ENCODE measurements at places on chromosomes 2 and 18. TPM values are rescaled to one million over a fixed set of nuclear protein-coding genes. Genes with fewer than 3 reads are reported as not detected.

DNA sequence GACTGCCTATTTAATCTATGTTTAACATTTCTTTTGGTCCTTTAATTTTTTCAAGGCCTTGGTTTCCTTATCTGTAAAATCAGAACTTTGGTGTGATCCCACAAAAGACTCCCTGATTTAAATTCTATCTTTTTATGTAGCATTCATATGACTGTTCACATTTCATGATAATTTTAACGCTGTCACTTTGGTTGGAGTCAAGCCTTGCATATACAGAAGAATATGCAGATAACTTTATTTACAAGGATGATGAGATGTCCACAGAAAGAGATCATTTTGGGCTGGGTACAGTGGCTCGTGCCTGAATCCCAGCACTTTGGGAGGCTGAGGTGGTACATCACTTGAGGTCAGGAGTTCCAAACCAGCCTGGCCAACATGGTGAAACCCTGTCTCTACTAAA, 38.4 kb upstream of the SOS1 start:
- DNase-seq = no peak

DNA sequence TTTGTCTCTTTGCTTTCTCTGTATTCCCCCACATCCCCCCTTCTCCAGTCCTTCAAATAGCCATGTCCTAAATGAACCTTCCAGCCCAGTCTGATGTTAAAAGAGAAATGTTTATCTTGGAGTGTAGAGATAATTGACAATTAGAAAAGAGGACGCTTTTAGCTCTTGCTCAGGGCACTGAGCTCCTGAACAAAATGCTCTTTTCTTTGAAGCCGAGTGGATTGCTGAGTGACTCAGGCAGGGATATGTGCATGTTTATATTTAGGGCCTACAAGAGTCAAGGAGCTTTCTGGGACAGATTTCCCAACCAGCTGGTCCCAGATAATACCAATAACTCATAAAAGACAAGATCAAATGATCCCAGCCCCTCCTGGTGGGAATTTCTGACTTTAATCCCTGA, 88.0 kb upstream of the SETBP1 start:
- DNase-seq = peak; percentile 70

- no peak for DNase-seq
Observed at GRCh38 chr2:58336416-58336815, 95.3 kb upstream of the FANCL start.

DNA sequence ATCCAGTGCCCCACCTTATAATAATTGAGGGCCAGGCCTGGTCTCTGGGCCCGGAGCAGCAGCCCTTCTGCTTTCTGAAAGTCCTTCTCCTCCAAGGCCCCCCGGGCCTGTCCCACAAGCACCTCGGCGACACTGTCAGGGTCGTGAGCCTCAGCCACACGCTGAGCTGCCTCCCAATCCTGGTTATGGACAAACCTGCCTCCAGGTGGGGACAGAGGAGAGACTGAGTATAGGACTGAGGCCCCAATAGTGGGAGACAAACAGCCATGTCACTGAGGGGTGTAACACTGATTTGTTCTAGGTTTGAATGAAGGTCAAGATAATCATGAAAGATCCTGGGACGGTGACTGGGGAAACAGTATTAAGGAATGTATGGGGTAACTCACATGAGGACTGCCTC, 11.8 kb downstream of the KRTCAP3 start:
- DNase-seq = no peak

DNA sequence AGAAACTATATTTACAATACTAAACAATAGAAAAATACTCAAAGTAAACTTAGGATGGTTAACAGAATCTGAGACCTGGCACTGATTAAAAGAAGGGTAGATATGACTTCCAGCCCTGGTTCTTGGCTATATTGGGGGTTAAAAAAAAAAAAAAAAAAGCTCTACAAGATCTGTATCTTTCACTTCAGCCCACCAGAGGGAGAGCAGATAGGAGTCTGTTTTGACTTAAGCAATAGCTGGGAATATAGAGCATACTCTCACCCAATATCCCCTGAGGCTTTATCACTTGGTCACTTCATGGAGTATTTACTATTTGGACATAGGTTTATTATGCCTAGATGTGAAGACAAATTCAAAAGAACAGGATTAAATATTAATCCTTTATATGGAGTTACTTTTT, 598.9 kb upstream of the LINC00305 start:
- DNase-seq = no peak

DNA sequence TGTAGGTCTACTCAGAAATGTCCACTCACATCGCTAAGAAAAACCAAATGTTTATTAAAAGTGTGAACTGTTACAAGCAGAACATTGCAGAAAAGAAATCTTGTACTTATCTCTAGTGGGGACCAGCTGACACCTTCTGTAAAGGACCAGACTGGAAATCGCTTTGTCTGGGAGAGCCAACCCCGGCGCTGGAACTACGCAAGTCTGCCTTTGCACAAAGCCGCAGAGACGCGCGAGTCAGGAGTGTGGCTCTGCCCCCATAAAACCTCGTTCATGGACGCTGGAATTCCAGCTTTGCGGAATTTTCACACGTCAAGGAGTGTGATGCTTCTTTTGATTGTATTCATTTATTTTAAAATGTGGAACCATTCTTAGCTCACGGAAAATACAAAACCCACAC, 141.9 kb upstream of the SALL3 start:
- DNase-seq = no peak

Gene EHD3
- 39.8 TPM for total RNA-seq

GRCh38 chr2:28622101-28622499, 126.2 kb downstream of the PLB1 start:
- no peak for DNase-seq

Gene ACVR1C
- total RNA-seq = 0.18 TPM

DNA sequence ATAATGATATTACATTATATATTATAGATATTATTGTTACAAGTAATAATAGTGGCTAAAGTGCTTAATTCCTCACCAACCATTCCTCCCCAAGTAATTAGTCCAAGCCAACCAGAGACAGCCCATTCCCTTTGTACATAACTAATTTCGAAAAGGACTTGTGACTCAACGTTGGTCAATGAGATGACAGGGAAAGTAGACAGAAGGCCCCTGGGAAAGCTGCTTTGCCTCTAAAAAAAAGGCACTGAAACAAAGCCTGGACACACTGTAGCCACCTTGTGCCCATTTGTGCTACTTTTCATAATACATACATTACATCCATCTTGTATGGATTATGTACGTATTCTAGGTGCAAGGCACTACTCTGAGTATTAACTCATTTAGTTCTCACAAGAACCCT, 28.8 kb downstream of the COLEC12 start:
- no peak for DNase-seq

GRCh38 chr18:46759890-46760289, 3.0 kb upstream of the ST8SIA5 start:
- no peak for DNase-seq

- DNase-seq = no peak
Observed at GRCh38 chr2:201185863-201186262, 2.9 kb downstream of the CASP10 start.

- DNase-seq = no peak
Observed at GRCh38 chr18:50560681-50561629, 1.1 kb downstream of the MAPK4 start.

Gene TMEFF2
- 1.4 TPM for total RNA-seq

DNA sequence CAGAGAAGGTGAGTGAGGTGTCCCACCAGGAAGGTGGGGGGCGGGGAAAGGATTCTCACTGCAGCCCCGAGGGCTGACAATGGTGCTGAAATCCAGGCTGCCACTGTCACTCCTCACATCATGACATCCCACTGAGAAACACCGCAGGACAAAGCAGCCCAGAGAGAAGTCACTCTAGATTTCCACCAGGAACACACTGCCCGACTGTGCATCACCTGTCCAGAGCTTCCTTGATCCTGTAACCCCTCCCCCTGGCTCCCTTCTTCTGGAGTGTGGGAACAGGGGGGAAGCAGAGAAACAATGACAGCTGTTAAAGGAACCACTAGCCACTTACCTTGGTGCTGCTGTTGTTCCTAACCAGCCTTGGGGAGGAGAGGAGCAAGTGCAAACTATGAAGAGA, 69.9 kb downstream of the MRO start:
- DNase-seq = no peak

- DNase-seq = no peak
Observed at GRCh38 chr2:183389546-183390080, 265.4 kb downstream of the NUP35 start.

- peak; percentile 36 for DNase-seq
Observed at GRCh38 chr18:58618822-58619595, 9.9 kb downstream of the ALPK2 start.

Gene OSBPL6
- total RNA-seq = 3.2 TPM

Gene LRRC30
- not detected for total RNA-seq

- DNase-seq = no peak
Observed at GRCh38 chr2:119242276-119243119, 18.9 kb downstream of the STEAP3 start.

DNA sequence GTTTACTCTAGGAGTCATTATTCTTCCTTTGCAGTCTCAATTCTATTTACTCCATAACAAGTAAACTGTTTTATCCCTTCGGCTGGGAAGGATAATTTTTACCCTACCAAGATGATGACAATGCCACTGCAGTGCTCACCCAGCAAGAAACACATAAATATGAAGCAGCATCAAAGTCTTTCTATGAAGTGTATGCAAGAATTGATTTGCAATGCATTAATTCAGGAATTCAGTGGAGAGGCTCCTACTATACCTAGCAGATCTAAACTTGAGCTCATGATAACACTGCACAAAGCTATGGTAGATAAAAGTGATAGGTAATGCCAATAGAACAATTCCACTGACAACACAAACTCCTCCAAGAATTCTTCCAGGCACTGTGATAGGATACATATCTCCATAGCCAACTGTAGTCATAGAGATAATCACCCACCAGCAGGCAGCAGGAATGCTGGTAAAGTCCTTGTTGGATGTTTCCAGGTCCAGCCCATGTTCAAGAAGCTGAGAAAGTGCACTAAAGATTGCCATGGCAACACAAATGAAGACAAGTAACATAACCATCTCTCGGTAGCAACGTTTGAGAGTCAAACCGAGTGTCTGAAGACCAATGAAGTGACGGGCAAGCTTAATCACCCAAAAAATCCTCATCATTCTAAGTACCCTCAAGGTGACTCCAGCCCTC, 49.9 kb downstream of the KCNG3 start:
- DNase-seq = no peak

Gene LOXHD1
- not detected for total RNA-seq
